Fibroblast of skin of back (primary cell): ENCODE measurements at places on chromosomes 4 and X.

DNA sequence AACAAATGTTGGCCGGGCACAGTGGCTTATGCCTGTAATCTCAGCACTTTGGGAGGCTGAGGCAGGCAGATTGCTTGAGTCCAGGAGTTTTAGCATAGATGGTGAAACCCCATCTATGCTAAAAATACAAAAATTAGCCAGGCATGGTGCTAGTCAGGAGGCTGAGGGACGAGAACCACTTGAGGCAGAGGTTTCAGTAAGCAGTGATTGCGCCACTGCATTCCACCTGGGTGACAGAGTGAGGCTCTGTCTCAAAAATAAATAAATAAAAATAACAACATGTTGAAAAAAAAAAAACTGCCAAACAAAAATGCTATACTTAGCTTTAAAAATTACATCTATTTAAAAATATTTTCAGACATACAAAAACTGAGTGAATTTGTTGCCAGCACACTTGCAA is 374.2 kb upstream of the SMIM31 start:
- no peak for DNase-seq

DNA sequence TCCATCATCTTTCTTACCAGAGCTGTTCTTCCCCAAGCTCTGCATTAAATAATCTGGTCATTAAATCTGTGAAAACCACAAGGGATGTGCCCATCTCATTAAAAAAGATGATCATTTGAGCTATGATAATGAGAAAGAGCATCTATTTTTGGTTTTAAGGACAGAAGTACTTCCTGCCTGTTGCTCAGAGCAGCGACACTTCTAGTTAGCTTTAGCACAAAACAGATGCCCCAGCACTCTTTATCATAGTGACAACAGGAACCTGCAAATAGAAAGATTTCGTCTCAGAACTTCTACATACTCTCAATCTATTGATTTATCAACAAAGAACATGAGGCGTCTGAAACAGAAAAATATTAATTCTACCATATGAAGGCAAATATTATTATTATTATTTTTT is 140.1 kb downstream of the APBB2 start:
- DNase-seq, result no peak

- DNase-seq, result no peak
Measured at GRCh38 chrX:112759966-112760365, 80.2 kb upstream of the LHFPL1 start.

GRCh38 chrX:85544609-85545008 is 165.1 kb upstream of the POF1B start:
- no peak for DNase-seq

DNA sequence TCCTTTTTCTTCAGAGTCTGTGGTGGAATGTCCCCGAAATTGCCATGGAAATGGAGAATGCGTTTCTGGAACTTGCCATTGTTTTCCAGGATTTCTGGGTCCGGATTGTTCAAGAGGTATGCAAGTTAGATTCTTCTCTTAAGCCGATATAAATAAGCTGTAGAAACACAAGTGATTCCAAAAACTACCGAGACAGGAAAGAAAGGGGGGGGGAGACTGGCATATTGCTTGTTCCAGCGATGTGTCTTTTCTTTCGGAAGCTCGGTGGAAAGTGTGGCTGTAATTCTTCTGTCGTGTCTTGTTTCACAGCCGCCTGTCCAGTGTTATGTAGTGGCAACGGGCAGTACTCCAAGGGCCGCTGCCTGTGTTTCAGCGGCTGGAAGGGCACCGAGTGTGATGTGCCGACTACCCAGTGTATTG is 236.9 kb downstream of the DCTD start:
- no peak for DNase-seq

- no peak for DNase-seq
Measured at GRCh38 chr4:14157262-14157661, 529.7 kb upstream of the BOD1L1 start.

- DNase-seq, result no peak
Measured at GRCh38 chr4:73762409-73762808, 22.0 kb downstream of the CXCL8 start.

GRCh38 chrX:43813898-43814297 is 68.4 kb downstream of the MAOB start:
- DNase-seq, result no peak

- DNase-seq, result no peak
Measured at GRCh38 chrX:33001107-33001506, 210.2 kb downstream of the DMD start.

DNA sequence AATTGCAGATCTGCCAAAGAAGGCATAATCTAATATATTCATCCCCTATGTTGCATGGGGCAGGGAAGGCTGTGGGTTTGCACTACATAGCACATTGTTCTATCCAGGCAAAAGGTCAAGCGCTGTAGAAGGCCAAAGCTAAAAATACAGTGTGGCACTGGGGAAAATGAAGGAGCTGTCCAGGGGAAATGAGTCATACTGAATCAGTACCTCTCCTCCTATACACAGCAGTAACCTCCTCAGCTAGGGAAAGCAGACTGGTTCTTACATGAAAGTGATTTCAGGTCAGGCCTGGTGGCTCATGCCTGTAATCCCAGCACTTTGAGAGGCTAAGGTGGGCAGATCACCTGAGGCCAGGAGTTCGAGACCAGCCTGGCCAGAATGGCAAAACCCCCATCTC is 31.0 kb upstream of the SLC25A4 start:
- DNase-seq, result peak; percentile 90

- no peak for DNase-seq
Measured at GRCh38 chrX:15441464-15441863, 51.7 kb downstream of the PIR start.

- DNase-seq, result no peak
Measured at GRCh38 chrX:24672701-24673190, 21.0 kb upstream of the POLA1 start.

DNA sequence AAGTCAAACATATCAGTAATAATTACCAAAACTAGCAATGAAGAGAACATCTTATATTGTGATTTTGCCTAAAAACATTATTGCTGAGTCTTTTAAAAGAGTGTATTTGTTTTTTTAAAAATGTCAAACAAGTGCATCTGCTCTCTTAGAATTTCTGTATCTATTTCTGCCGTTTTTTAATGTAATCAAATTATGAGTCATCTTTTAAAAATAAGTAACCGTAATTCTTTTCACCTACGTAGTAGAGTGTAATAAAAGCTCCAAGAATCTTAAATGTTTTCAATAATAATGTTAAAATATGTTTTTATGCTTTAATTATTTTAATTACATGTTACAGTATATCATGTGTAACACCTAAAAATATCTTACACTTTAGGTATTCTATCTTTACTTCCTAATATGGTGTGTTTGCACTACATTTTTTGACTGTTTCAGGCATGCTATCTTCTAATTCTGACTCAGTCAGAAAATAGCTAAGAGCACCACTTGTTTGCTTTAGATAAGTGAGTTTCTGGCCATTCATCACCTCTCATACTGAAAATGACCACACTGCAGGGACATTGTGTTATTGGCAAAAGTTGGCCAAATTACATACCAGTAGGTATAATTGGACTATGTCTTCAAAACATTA is 368.5 kb downstream of the PCDH7 start:
- DNase-seq, result peak; percentile 57

- DNase-seq, result peak; percentile 48
Measured at GRCh38 chrX:13658602-13659001, 5.7 kb downstream of the TCEANC start.

- no peak for DNase-seq
Measured at GRCh38 chr4:53755656-53756055, 164.4 kb upstream of the LNX1 start.

- peak; percentile 3 for DNase-seq
Measured at GRCh38 chr4:58507079-58507478, 1396.9 kb upstream of the IGFBP7 start.

GRCh38 chrX:150712619-150713018 is 19.4 kb downstream of the MTMR1 start:
- DNase-seq, result no peak

GRCh38 chr4:61239250-61239649 is 39.1 kb downstream of the ADGRL3 start:
- no peak for DNase-seq

- no peak for DNase-seq
Measured at GRCh38 chrX:14440106-14440505, 89.2 kb upstream of the GLRA2 start.

GRCh38 chr4:19386786-19387185 is 864.9 kb upstream of the SLIT2 start:
- DNase-seq, result peak; percentile 50

DNA sequence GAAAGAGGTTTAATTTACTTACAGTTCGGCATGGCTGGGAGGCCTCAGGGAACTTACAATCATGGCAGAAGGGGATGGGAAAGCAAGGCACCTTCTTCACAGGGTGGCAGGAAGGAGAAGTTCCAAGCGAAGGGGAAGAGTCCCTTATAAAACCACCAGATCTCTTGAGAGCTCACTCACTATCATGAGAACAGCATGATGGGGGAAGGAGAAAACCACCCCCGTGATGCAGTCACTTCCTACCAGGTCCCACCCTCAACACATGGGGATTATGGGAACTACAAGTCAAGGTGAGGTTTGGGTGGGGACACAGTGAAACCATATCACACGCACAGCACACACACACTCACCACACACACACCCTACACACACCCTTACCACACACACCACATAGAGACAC is 104.3 kb downstream of the DCTD start:
- no peak for DNase-seq

DNA sequence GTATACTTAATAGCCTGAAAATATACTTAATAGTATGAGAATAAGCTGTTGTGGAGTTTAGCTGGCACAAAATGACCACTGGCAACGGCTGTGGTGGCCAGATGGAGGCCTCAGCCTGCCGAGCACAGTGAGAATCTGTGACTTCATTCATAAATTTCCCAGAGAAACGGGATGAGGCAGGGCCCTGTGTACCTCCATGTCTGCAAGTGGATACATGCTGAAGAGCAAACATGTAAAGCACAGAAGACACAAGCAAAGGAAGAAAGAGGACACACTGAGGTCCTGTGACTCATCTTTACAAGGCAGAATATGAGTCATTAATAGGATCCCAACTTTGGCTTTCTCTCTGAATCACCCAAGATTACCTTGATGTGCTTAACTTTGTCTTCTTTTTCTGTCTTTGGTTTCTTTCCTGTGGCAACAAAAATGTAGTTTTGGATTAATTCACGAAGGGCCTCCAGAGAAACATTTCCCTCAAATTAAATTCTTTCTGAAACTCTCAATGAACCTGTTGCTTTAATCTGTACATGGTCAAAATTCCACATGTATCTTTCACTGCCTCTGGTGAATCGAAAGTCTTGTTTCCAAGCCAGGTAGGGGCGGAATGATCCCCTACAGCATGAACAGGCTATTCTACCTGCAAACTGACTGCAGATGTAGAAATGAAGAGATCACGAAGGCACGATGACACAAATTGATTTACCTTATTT is 56.4 kb downstream of the IRF2 start:
- DNase-seq, result peak; percentile 86

DNA sequence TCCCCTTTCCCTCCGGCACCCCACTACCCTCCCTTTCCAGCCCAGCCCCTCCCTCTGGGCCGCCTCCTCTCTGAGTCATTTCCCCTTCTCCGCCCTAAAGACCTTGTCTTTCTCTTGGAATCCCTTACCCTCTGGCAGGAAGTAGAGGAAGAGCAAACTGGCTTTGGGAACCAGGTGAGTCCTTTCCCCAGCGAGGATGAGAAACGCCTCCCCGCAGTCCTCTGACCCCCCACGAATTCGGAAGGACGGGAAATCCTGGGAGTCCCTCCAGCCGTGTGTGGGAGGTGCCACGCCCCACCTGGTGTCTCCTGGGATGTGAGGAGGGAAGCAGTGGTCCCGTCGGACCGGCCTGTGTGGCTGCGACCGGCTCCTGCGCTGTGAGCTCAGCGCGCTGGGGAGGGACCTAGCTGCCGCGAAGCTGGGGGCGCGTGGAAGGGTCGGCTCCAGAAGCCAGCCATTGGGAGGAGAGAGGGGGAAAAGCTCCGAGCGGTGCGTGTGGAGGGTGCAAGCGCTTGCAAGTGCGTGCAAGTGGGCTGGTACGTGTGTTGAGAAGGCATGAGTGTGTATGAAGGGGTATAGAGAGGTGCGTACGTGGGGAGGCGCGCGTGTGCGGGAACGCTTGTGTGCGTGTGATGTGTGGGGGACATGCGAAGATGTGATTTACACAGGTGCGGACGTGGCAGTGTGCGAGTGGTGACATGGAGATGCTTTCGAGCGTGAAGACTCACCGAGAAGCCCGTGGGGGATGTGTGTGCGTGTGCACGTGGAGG is 46.3 kb downstream of the TEX13B start:
- peak; percentile 7 for DNase-seq

DNA sequence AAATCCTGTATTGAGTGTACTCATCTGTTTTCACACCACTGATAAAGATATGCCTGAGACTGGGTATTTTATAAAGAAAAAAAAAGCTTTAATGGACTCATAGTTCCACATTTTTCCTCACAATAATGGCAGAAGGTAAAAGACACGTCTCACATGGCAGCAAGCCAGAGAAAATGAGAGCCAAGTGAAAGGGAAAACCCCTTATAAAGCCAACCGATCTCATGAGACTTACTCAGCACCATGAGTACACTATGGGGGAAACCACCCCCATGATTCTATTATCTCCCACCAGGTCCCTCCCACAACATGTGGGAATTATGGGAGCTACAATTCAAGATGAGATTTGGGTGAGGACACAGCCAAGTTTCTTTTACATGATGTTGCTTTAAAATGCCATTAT is 171.9 kb downstream of the GALNTL6 start:
- no peak for DNase-seq

DNA sequence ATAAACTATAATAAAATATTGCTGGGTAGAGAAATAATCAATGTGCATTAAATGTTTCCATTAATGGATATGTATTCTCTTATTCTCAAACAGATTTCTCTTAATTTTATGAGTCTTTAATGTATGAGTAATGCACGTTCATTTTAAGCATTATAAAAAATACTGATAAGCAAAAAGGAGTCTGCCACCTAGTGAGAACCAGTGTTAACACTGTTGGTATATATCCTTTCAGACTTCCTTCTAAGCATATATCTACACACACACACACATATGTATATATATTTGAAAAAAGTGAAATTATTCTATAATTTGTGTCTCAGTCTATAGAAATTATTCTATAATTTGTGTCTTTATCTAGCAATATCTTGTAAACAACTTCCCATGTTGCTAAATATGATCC is 49.9 kb upstream of the MTMR1 start:
- peak; percentile 12 for DNase-seq

GRCh38 chr4:9952415-9952950 is 68.8 kb downstream of the SLC2A9 start:
- DNase-seq, result no peak

- DNase-seq, result no peak
Measured at GRCh38 chrX:147626605-147627004, 285.1 kb upstream of the FMR1 start.

GRCh38 chr4:187276736-187277408 is 553.2 kb upstream of the FAT1 start:
- DNase-seq, result peak; percentile 45

GRCh38 chr4:56240554-56241174 is 146.6 kb downstream of the AASDH start:
- DNase-seq, result no peak

DNA sequence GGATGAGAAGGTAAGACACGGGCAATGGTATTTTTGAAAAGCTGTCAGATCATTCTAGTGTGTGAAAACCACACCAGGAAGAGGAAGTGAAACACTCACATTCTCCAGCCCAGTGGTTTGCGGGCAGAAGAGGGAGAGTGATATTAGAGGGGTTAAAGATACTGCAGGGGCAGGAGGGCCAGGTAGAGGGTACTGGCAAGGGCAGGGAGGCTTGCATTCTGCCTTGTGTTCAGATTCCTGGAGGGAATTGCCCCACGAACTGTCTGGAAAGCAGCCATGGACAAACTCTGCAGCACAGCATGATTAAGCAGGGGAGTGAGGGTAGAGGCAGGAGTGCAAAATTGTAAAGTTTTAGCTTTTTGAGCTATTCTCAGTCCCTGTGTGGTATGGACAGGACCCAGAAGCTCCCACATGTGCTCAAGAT is 30.9 kb downstream of the NIPAL1 start:
- DNase-seq, result no peak
